Muscle of leg (tissue), 16 donors: ENCODE measurements at places on chromosomes 6 and 20. TPM values are rescaled to one million over a fixed set of nuclear protein-coding genes. Genes with fewer than 3 reads are reported as not detected.

MTRF1L gene
- polyA plus RNA-seq: 14.6 TPM

POPDC3 gene
- 48.9 TPM for polyA plus RNA-seq

BPIFB4 gene
- not detected for polyA plus RNA-seq

HLA-DOA gene
- 1.2 TPM for polyA plus RNA-seq

NECAB3 gene
- polyA plus RNA-seq: 25.9 TPM

APOBEC2 gene
- polyA plus RNA-seq: 488 TPM

NR2E1 gene
- not detected for polyA plus RNA-seq

RSPH4A gene
- polyA plus RNA-seq: 0.56 TPM

PRDM1 gene
- polyA plus RNA-seq: 2.5 TPM

ADGRF4 gene
- 0.04 TPM for polyA plus RNA-seq

ANKRD66 gene
- 0.85 TPM for polyA plus RNA-seq

C6orf132 gene
- polyA plus RNA-seq: 0.68 TPM

OPN5 gene
- 0.28 TPM for polyA plus RNA-seq

ARMH2 gene
- polyA plus RNA-seq: not detected

NRSN2 gene
- polyA plus RNA-seq: 33.6 TPM

SLC35D3 gene
- 0.07 TPM for polyA plus RNA-seq

RIMS1 gene
- polyA plus RNA-seq: 1.4 TPM

FAM83C gene
- 2.1 TPM for polyA plus RNA-seq

MATN4 gene
- polyA plus RNA-seq: 0.21 TPM

POM121L2 gene
- not detected for polyA plus RNA-seq

HTR1E gene
- not detected for polyA plus RNA-seq

BCAS1 gene
- polyA plus RNA-seq: 4.3 TPM

GNMT gene
- 1.0 TPM for polyA plus RNA-seq

ULBP3 gene
- polyA plus RNA-seq: 2.9 TPM

GMPR gene
- 45.4 TPM for polyA plus RNA-seq

VGLL2 gene
- 80.4 TPM for polyA plus RNA-seq

TMEM200A gene
- 16.4 TPM for polyA plus RNA-seq

NDUFAF4 gene
- 27.9 TPM for polyA plus RNA-seq

LY6G6D gene
- not detected for polyA plus RNA-seq

HCK gene
- polyA plus RNA-seq: 4.4 TPM

OVOL2 gene
- not detected for polyA plus RNA-seq

RSPH9 gene
- 0.60 TPM for polyA plus RNA-seq

FHL5 gene
- 1.6 TPM for polyA plus RNA-seq

MYLK4 gene
- polyA plus RNA-seq: 10.8 TPM

CCN5 gene
- 0.08 TPM for polyA plus RNA-seq

ESR1 gene
- 0.87 TPM for polyA plus RNA-seq

GTSF1L gene
- not detected for polyA plus RNA-seq

FERMT1 gene
- polyA plus RNA-seq: 0.29 TPM

BEND3 gene
- 3.8 TPM for polyA plus RNA-seq

NKX2-4 gene
- polyA plus RNA-seq: not detected

LRRN4 gene
- 0.35 TPM for polyA plus RNA-seq

KIF13A gene
- 31.8 TPM for polyA plus RNA-seq
